NCI-H1105 treated with DMSO at 0.1 percent for 48 hours (cell line): ENCODE measurements at places on chromosomes 12 and 14.

- DNase-seq: no peak
Observed at GRCh38 chr14:50038398-50039119, 77.8 kb downstream of the VCPKMT start.

DNA sequence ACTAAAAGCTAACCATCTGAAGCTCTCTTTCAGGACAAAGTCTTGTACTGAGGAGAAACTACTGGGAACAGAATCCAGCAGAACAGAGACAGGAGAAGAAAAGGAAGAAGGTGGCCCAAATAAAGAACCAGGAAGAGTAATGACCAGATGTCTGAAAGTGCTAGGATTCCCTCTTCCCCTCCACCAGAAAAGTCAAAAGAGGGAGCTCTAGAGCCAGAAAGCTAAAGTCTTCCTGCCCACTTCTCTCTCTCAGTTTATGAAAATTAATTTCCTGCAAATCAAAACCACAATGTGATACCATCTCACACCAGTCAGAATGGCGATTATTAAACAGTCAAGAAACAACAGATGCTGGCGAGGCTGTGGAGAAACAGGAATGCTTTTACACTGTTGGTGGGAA lies 47.2 kb downstream of the SPPL3 start:
- DNase-seq: no peak

DNA sequence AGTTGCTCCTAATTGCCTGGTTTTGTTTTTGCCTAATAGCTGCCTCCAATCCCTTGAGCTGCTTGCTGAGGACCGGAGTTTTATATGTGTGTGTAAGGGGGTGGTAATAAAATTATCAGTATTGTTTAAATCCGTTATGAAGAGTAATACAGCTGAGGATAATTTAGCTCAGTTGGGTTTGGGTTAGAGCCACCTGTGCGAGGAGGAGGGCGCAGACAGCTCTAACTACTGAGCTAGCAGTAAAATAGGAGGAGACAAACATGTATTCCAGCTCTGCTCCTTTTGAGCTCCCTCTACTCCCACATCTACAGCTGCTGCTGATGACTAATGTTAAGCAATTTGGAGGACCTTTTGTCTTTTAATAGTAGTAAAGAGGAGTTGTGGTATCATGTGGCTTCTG lies 61.5 kb downstream of the SPATS2 start:
- no peak for DNase-seq

DNA sequence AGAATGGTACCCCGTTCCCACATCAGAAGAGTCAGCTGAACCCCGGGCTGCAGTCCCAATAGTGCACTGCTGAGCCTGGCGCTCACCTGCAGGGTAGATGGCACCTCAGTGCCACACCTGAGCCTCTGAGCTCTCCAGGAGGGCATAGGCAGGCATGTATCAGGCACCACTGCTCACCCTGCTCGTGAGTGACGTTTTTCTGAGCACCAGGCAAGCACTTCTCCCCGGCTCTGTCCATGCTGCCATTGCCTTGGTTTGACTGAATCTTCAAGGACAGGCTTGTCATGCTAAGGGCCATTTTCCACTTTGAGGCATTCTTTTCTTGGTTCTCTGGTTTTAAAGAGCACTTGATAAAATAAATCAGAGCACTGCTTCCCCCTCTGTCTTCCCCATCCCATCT lies 161.6 kb upstream of the PRMT8 start:
- no peak for DNase-seq

DNA sequence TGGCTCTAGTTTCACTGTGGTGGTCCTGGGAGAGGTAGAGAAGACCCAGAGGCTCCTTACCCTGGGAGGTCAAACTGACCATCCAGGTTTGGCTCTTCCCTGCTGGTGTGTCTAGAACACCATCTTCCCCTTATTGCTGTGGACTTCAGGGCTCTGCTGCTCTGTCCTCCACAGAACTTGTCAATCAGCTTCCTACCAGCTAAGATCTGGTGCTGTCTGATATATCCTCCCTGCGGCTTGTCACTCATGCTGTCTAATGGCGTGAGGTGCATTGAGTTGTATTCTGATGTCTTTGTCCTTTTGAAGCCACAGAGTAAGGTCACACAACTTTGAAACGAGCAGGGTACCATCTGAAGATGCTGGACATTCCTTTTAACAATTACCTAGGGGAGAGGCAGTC lies 7.2 kb upstream of the C1RL start:
- DNase-seq: no peak

DNA sequence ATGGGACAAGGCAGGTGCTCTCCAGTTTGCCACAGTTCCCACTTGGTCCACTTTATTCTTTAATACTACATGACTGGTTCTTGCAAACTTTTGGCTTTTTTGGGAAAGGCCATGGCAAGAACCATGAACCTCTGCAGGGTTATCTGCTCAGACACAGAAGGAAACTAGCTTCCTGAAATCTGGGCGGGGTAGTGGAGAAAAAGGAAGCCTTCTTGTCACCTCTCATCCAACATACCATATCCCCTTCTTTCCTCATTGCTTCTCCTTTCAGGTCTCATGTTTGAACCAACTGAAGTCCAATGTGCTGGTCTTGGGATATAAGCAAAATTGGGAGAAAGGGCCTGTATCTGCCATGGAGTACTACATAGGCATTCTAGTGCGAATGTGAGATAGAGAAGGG lies 5.5 kb upstream of the KLHL33 start:
- DNase-seq: no peak

DNA sequence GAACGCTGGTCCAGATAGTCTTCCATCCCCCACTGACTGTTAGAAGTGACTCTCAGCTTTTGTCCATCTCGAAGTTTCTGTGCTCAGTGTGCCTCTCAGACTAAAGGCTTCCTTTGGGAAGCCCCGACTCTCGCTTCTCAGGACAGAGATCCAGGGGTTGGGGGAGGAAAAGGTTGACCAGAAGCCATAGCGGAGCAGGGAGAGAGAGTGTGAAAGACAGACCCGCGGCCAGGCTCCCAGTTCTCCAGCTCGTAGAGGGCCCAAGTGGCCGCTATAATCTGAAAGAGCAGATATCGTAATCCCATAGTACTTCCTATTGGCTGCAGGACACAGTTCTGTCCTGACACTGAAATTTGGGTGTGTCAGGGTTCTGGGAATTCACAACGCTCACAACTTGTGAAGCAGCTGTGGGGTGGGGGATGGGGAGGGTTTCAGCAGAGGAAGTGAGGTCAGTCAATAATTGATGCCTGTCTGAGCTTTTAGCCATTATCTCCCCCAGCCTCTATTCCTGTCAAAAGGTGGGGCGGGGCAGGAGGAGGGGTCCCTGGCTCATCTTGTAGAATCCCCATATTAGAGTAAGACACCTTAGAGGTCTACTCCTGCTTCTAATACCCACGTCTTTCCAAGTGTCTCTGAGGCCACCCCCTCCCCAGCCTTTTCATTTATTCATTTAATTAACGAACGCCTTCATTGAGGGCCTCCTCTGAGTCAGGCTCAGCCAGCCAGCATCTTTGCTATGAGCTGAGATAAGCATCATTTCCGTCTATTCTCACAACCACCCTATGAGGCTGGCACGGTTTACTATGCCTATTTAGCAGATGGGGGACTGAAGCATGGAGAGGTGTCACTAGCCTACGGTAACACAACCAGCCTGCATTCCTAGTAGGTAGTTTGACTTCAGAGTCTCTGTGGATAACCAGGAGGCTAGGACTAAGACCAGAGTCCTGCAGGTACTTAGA lies 1.6 kb upstream of the ACVRL1 start:
- no peak for DNase-seq

DNA sequence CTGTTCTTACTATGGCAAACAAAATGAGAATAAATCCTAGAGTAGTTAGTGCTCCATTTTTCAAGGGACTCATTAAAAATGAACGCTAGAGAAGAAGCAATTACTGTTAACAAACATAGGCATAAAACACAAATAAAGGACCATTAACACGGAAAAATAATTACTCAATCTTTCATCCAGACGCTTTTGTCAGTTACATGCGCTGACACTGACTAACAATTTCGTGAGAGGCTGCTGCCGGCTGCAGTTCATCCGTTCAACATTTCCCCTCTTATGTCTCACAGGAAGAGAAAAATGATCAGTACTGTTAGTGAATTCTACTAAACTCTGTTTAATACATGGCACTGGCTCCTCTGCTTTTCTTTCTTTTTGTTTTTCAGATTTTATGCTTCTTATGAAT lies 472.7 kb upstream of the FLRT2 start:
- peak; percentile 52 for DNase-seq

GRCh38 chr12:116436561-116437249 lies 122.5 kb upstream of the MAP1LC3B2 start:
- no peak for DNase-seq

DNA sequence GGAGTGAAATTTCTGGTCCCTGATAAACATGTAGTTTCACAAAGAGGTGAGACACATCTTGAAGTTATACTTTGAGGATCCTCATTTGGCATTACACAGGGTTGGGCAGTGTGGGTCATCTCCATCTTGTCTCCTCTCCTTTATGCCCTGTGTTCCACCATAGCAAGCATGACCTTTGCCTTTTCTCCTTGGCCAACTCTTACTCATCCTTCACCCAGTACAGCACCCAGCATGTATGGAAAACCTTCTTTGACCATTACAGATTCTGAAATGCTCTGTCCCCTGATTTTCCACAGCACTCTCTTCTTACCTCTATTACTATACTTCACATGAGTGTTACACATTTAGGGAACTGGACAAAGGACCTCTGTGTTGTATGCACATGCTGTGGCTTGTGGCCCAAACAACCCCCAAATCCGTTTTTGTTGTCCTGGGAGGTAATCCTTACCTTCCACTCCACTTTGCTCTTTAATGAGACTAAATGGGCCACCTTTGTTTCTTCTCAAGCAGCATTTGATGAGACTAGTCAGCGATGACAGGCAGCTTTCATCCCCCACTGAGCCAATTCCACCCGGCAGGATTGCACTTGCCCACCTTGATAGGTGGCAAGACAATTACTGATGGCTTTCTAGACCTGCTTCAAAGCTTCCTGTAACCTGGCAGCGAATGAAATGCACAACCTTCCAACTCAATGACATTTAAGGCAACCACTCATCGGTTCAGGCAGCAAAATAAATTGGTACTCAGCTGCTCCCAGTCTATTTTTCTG lies 163.5 kb downstream of the MON2 start:
- peak; percentile 78 for DNase-seq

DNA sequence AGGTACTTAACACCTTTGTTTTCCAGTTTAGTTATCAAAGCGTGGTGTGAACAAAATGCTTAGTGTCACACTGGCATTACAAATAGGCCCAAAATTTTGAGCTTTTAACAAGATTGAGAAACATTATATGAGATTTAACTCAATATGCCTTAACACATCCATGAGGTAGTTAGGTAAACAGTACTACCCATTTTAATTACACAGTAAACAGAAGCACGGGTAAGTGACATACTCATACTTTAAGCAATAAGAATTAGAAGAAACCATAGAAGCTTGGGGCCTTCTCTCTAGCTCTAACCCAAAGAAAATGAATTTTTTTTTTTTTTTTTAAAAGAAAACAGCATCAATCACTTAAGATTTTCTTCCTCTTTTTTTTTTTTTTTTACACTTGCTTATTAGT lies 15.5 kb upstream of the PHLDA1 start:
- DNase-seq: no peak

DNA sequence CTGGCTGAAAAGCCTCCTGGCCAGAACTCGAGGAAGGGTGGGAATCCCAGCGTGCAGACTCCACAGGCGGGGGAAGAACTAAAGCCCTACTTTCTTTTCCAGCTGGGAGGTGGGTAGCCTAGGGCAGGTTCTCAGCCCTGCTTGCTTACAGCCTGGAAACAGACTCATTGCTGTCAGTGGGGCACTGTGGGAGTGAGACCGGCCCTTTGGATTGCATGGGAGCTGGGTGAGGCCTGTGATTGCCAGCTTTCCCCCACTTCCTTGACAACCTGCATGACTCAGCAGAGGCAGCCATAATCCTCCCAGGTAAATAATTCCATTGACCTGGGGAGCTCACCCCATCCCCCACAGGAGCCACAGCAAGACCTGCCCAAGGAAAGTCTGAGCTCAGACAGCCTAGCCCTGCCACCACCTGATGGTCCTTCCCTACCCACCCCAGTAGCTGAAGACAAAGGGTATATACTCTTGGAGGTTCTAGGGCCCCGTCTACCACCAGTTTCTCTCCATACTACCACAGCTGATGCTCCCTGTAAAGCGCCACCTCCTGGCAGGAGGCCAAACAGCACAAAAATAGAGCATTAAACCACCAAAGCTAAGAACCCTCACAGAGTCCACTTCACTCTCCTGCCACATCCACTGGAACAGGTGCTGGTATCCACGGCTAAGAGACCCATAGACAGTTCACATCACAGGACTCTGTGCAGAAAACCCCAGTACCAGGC lies 294.1 kb downstream of the SEC23A start:
- no peak for DNase-seq

DNA sequence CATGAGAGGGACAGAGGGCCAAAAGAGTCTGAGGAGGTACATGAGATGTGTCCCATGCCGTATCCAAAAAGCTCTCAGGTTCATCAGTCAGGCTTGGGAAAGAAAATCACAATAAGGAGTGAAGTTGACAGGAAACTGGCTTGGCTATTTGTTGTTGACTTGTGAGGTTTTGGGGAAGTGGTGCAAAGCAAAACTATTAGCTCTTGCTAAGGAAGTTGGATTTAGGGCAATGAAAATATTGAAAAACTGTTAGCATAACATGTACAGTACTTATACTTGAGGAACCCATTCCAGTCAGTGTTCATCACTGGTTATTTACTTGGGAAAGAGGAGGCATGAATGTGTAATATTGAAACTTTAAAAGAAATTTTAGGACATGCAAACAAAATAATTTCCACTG lies 145.9 kb downstream of the DUSP6 start:
- DNase-seq: no peak

DNA sequence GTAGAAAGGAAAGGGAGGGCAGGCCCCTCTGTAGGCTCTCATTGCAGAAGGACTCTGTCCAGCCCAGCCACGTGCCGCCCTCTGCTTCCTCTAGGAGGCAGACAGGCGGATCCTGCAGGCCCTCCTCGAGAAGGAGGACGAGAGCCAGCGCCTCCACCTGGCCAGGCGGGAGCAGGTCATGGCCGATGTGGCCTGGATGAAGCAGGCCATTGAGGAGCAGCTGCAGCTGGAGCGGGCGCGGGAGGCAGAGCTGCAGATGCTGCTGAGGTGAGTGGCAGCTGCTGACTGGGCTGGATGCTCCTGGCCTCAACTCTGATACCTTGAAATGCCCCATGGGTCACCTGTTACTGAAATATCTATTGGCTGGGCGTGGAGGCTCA lies 10.9 kb downstream of the TCHP start:
- no peak for DNase-seq

- no peak for DNase-seq
Observed at GRCh38 chr12:110861729-110862128, 14.9 kb downstream of the CCDC63 start.

GRCh38 chr12:47557386-47557785 lies 148.4 kb downstream of the RPAP3 start:
- DNase-seq: no peak

DNA sequence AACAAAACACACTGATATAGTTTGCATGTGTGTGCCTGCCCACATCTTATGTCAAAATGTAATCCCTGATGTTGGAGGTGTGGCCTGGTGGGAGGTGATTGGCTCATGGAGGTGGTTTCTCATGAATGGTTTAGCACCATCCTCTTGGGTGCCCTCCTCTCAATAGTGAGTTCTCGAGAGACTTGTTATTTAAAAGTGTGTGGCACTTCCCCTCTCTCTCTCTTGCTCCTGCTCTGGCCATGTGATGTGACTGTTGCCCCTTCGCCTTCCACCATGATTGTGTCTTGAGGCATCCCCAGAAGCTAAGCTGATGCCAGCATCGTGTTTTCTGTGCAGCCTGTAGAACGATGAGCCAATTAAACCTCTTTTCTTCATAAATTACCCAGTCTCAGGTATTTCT lies 454.1 kb upstream of the DCN start:
- DNase-seq: no peak
